Stimulated activated CD4-positive, alpha-beta T cell treated with anti-CD3 and anti-CD28 coated beads, Interleukin-1b, Interleukin-23, amount 100 ng/mL, for 1 hour (primary cell): ENCODE measurements at places on chromosomes 12 and 14.

DNA sequence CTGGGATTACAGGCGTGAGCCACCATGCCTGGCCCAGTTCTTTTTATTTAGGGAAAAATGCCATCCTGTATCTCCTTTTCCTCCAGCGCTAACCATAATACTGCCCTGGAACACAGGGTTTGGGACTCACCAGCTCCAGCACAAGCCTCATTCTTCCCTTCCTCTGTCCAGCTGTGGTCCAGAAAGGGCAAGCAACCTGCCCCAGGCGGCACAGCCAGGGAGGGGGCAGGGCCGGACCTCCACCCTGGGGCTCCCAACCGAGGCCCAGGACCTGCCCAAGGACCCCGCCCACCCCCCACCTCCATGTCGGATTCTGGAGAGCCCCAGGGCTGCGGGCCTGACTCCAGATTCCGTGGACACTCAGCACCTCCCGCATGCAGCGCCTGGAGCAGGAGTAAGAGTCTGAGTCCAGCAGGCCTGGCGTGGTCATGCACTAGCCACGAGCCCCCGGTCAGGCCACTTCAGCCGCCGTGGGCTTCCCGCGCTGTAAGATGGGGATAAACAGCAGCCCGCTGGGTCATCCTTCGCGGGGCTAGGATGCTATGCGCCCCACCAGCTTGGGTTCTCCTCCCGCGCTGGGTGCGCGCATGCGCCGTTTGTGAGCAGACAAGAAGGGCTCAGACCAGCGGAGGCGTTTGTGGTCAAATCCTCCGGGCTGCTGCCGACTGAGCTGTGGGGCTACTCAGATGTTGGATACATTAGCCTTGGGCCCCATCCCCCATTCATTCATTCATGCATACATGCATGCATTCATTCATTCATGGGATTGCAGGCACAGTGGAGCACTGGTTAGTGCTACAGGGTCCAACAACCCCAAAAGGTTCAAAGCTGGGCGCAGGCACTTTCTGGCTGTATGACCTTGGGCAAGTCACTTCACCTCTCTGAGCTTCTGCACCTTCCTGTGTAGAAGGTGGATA, 16.3 kb downstream of the TMEM119 start:
- no peak for DNase-seq

DNA sequence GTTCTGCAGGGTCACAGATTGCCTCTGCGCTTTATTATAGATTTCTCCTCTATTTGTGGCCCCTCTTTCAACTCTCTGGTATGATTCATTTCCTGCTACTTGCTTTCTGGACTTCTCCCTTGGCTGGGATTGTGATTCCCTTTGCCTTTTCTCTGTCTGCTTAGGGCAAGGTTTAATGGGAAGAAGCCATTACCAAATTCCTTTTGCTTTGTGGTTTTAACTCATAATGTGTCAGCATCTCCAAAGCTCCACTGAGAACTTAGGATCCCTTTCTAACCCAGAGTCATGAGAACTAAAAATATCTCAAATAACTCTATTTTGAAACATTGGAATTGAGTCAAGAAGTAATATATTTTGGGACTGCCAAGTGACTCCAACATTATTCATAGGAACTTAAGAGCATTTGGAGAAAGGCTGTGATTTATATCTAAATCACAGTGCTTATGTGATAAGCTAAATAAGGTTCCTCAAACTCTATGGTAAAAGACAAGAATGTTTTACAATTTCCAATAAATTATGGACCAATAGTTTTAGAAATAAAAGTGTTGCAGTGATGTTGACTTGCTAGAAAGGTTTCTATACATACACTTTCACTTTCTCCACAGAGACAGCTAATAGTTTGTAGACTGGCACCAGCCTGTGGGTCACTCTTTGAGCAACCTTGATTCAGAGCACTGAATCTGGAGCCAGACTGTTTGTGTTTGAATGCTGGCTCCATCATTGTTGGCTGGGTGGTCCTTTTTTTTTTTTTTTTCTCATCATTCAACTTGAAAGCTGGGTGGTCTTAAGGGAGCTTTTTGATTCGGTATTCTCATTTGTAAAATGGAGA, 93.9 kb downstream of the DACT1 start:
- no peak for DNase-seq

DNA sequence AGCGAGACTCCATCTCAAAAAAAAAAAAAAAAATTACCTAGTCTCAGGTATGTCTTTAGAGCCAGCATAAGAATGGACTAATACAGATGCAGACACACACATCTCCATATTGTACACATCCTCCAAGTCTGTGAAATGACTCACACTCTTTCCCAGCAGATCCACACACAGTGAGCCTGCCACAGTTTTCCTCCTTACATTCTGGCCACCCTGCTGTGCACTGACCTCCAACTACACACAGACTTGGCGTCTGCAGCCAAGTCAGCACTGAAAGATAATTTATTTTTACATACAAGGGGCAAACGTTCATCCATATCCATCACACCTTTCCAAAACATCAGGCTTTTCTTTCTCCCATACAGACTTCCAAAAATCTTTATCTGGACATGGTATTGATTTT, 115.9 kb downstream of the SLC25A21 start:
- DNase-seq: no peak

DNA sequence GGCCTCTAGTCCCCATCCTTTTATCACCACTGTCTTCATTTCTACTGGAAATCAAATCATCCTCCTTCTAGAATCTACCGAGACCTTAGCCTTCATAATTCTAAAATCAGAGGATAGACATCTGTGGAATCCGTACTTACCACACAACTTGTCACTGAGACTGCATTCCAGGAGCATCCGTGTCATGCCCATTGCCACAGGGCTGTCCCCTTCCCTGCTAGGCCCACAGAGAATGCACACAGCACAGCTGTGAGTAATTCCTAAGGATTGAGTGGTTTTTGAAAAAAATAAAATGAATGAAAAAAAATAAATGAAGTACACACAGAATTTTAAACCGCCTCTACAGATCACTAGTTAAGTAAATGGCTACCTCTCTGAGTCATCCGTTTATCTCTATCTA, 21.0 kb upstream of the MAGOHB start:
- DNase-seq: no peak

- no peak for DNase-seq
Observed at GRCh38 chr14:57174466-57174865, 94.2 kb downstream of the EXOC5 start.
